ENCODE measurements at places on chromosomes 7 and 10.

DNA sequence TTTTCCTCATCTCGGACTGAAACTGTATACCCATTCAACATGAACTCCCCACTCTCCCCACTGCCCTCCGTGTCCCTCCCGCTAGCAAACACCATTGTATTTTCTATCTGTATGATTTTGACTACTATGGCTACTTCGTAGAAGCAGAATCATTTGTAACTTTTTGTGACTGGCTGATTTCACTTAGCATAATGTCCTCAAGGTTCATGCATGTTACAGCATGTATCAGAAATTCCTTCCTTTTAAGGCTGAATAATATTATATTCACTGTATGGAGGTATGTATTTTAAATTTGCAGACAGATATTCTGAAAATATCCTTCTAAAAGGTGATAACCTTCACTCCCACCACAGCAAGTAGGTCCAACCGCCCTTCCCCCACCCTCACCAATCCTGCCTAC lies 42.9 kb upstream of the MMD2 start:
- no peak for DNase-seq

GRCh38 chr7:50801907-50802306 lies 19.2 kb upstream of the GRB10 start:
- no peak for DNase-seq

GRCh38 chr7:70923181-70923845 lies 208.6 kb upstream of the GALNT17 start:
- DNase-seq = no peak

GRCh38 chr10:16884497-16884896 lies 67.3 kb upstream of the RSU1 start:
- no peak for DNase-seq

DNA sequence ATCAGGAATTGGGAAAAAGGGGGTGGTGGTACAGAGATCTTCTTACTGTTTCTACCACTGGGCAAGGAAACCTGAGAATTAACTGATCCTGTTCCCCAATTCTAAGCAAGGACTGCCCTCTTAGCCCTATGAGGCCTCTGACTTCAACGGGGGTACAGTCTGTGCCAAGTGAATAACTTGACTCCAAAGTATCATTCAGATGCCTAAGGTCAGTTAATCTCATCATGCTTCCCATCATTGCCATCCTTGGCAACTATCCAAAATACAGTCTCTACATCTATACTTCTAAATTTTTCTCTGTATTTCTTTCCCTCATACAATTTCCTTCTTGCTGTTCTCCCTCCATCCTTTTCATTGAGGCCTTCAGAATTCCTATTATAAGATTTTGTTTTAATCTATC lies 10.5 kb downstream of the PPP3CB start:
- DNase-seq = no peak

DNA sequence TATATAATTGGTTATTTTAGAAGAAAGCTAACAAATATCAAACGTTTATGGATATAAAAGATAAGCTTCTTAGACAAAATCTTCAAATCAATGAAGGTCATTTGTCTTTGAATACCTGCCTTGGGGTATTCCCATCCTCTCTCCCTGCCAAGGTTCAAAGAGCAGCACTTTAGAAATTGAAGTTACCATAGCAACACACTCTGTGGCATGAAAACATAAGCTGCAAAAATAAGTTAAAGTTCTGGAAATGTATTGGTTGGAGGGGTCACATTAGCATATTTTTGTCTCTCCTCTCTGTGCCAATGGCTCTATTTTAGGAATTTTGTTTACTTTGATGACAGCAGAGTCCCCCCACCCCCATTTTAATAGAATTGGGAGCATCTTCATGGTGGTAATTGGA lies 12.0 kb downstream of the ECHDC3 start:
- no peak for DNase-seq

DNA sequence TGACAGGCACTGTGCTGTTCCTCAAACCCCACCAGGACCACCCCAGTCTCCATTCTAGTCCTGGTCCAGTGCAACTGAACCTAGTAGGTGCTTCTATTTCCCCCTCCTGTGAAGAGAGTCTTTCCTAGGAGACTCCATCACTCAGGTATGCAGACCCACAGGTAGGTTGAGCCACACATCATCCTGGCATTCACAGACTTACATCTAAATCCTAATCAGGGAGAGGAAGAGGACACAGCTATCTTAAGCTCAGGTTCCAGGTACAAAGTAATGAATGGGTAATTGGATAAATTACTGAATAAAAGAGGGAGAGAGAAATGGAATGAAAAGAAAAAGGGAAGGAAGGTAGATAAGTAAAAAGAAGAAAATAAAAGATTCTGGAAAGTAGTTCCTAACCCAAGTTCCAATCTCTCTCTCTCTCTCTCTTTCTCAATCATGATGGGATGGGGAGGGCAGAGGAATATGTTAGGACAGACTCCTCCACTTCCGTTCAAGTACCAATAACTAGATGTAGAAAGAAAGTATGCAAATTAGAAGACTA lies 139.8 kb upstream of the NAMPT start:
- DNase-seq = no peak

DNA sequence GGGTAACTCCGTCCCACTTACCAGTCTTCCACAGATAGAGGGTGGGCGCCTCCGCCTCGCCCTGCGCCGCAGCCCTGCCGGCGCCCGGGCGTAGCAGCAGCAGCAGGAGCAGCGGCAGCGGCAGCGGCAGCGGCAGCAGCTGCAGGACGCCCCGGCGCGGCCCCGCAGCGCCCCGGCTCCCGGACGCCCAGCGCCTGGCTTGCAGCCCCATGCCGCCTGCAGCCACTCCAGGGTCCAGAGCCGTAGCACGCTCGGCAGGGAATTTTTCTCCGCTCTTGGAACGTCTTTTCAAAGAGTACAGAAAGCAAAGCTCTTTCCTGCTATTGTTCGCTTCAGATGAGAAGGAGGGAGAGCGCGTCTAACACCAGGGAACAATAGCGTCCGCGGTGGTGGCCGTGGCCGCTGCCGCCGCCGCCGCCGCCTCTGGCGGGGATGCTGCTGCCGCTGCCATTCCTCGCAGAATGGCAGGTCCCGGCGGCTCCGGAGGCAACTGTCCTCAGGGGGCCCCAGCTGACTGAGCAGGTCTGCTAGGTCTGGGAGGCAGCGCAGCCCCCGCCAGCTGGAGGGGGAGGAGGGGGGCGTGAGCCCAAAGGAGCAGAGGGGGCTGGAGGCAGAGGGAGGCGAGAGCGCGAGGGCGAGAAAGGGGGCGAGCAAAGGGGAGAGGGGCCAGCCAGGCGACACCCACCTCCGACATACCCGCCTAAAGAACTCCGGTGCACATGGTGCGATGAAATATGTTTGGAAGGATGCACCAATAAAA lies at the start of gene THSD7A:
Gene THSD7A (minus strand): TSS at position 463 of the 760 bp plus-strand sequence. CDS start 252 bp downstream, at position 211.
- peak; percentile 28 for DNase-seq

- DNase-seq = peak; percentile 91
These were observed 245.7 kb downstream of the WDR11 start for GRCh38 chr10:121096617-121097431.

- DNase-seq = no peak
These were observed 490.7 kb downstream of the RPS24 start for GRCh38 chr10:78524342-78524741.

- DNase-seq = no peak
These were observed 32.5 kb downstream of the CPXM2 start for GRCh38 chr10:123858907-123859652.

DNA sequence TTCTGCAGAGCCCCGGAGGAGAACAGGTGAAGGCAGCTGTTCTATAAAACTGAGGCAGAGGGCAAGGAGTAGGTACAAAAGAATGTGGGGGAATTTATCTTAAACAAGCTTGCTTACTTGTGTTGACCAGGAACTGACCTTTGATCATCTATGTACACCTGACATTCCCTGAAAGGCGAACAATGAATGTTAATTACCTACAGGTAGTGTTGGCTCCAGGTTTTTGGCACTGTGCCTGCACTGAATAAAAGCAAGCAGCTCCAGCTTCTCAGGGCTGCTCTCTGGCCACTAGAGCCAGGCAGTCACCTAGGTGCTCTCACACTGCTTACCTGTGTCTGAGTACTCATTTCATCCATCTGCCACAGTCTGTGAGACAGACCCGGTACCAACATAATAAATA lies 87.0 kb downstream of the RAPGEF5 start:
- DNase-seq = no peak

DNA sequence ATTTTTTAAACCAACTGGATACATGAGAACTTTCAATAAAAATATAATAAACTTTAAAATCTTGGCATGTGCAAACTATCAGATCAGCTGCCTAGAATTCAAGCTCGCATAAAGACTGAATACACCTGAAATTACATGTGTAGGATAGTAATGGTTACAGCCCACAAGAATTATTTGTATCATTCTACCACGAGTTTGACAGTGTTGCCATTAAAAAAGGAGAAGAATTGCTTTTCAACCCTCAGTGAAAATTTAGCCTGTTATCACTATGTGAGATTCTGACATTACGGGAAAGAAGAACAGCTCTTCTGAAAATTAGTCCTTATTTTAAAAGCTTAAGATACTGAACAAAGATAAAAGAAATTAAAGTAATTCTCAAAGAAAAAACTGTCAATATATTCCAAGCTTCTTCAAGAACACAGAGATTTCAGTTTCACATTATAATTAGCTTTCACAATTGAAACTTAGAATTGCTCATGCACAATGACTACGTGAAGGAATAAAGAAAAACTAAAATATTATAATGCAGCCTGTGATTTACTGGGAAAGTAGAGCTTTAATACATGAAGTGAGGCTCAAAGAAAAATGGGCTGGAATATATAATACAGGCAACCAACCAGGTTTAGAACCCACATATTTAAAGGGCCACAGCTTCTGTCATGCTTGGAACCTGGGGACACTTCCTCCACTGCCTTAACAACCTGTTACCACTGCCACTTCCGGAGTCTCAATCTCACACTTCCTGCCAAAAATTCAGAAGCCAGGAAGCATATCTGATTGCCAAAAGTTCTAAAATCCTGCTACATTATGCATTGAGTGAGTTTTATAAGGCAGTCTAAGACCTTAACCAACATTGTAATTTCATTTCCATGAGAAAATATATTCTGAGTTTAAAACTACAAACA lies 23.2 kb downstream of the TPK1 start:
- no peak for DNase-seq

GRCh38 chr7:29102558-29103151 lies 43.7 kb downstream of the CPVL start:
- peak; percentile 72 for DNase-seq

GRCh38 chr7:117990834-117991233 lies 117.6 kb upstream of the CTTNBP2 start:
- no peak for DNase-seq

DNA sequence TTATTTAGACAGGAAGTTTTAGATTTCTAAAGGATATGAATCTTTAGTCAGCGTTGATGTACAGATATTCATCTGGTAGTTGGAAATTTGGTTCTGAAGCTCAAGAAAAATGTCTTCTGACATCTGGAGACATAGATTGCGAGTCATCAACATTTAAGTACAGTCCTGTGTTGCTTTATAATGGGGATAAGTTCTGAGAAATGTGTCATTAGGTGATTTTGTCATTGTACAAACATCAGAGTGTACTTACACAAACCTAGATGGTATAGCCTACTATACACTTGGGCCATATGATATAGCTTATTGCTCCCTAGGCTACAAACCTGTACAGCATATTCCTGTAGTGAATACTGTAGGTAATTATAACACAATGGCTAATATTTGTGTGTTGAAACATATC lies 49.6 kb upstream of the UBN2 start:
- DNase-seq = no peak

- no peak for DNase-seq
These were observed 92.8 kb downstream of the ALOX5 start for GRCh38 chr10:45466784-45467183.

GRCh38 chr10:125605167-125605566 lies 77.8 kb downstream of the TEX36 start:
- DNase-seq = peak; percentile 98

GRCh38 chr7:85156661-85157208 lies 30.1 kb downstream of the SEMA3D start:
- no peak for DNase-seq

DNA sequence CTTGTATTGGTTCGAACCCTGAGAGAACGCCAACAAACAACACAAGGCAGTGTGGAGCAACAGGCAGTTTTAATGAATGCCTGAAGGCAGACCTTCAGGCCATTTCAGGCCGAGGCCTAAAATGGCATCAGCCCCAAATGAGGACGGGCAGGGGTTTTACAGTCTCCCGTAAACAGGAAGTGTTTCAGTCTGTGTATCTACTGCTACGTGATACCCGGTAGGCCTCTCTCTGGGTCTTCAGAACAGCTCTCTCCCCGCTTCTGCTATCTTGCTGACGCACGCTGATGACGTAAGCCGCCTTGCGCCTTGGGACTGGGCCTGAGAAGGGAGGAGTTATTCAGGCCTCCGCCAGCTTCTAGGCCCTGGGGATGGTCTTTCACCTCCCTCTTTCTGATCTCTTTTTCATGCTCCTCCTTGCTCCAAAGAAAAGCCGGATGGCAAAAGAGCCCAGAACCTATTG lies 67.7 kb downstream of the ST8SIA6 start:
- DNase-seq = no peak

GRCh38 chr7:143351060-143351459 lies 11.5 kb downstream of the FAM131B start:
- DNase-seq = no peak

GRCh38 chr7:92421676-92422435 lies 25.4 kb upstream of the GATAD1 start:
- peak; percentile 100 for DNase-seq

DNA sequence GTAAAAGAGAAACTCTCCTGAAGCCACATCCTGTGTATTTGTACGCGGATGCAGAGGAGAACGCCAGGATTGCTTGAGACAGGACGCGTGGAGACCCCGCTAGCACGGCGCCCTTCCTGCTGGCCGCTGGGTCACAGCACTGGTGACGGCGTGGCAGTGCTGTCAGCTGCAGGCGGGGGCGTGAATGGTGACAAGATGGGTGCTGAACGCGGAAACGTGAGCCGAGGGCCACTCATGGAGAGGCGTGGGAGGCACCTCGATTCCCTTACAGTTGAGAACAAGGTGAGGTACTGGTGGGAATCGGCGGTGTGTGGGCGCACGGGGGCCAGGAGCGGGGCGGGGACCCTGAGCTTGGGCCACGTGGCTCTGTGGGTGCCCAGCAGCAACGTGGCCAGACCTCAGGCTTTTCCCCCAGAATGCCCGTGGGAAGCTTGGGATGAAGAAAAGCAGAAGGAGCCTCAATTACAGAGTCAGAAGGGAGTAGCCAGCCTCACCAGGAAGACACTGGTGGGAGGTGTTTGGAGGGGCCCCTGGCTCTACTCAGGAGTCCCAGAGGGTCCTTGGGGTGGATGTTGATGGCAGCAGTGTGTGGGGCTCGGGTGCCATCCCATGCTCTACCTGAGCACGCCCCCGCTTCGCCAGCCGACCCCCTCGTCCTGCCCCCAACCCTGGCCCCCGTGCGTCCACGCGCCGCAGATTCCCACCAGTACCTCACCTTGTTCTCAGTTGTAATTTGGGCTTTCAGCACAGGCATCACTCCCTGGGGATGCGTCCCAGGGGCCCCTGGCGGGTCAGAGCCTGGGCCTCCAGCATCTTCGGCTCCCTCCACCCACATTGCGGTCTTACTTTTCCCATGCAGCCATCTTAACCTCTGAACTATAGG lies 208.4 kb upstream of the TCERG1L start:
- no peak for DNase-seq

DNA sequence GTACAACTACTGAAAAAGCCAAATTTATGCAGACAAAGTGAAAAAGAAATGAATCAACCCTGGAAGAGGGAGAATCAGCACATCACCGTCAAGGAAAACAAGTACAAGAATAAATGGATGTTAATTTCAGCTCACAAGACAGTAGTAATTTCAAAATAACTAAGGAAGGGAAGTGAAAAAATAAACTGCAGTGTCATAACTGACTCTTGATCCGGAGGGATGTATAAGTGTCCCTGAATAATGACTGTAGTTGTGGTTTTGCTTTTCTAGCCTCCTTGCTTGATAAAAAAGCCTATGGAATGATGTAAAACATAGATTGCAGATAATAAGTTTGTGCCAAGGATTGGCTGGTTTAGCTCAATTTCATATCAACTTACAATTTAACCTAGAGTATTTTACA lies 721.1 kb upstream of the C7orf33 start:
- peak; percentile 14 for DNase-seq
